CD4-positive, alpha-beta T cell (primary cell): ENCODE measurements at places on chromosomes 11 and 22.

- no peak for DNase-seq
These were observed 49.9 kb downstream of the TSPAN18 start for GRCh38 chr11:44776551-44777208.

GRCh38 chr11:95045812-95046211, 3.4 kb upstream of the KDM4F start:
- no peak for DNase-seq

DNA sequence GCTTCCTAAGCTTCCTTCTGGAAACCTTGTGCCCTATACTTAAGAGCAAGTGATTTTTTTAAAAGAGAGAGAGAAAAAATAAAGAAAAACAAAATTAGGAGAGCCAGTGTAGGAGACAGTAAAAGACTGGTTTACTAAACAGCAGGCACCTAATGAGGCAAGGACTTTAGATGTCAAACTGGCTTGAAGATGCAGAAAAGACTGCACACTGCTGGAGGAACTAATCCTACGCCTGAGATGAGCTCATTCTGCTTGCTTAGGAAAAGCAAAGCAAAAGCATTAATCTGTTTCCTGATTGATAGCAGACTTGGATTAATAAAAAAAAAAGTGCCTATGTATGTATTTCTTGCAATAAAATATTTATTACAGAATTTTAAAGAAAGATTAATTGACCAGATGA, 113.6 kb upstream of the SEZ6L start:
- no peak for DNase-seq

- peak; percentile 50 for DNase-seq
These were observed 7.2 kb upstream of the BID start for GRCh38 chr22:17781319-17782031.

DNA sequence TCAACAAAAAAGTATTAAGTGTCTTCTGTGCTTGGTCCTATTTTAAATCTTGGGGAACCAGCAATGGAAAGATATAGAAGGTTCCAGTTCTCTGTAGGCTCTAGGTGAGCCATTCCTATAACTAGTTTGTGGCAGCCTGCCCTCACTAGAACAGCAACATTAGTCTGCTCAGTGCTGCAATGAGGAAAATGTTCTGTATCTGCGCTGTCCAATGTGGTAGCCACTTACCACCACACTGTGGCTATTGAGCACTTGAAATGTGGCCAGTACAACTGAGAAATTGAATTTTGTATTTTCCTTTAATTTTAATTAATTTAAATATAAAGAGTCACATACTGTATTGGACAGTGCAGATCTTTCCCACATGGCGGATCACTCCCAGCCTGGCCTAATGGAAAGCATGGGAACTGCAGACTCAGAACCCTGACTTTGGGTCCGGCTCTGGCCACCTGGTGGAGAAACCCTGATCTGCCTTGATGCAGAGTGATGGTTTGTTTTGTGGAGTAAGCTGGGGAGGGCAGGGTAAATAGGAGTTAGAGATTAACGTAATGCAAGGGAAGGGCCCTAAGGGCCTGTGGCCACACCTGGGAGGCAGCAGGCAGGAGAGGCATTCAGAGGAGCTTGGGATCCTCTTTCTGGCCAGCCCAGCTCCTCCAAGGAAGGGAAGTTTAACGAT, 101.0 kb downstream of the ME3 start:
- no peak for DNase-seq

- DNase-seq, result no peak
These were observed 90.5 kb upstream of the XKR3 start for GRCh38 chr22:16915701-16916100.

GRCh38 chr11:11380883-11381282, 27.8 kb upstream of the CSNK2A3 start:
- no peak for DNase-seq

DNA sequence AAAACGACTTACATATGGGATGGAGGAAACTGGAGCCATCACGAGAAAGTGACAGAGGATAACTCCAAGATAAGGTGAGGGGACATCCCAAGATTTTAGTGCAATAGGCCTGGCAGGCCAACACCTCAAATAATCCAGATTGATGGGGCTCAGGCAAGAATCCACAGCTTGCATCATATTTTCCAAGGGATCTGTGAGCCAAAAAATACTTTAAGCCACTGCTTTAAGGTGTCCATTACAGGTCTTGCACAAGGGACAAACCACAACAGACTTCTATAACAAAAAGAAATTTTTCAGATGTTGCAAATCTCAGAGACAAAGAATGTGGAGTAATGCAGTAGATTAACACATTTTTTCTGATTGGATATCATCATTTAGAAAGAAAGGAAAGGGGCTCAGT, 45.6 kb downstream of the DENND5A start:
- no peak for DNase-seq

DNA sequence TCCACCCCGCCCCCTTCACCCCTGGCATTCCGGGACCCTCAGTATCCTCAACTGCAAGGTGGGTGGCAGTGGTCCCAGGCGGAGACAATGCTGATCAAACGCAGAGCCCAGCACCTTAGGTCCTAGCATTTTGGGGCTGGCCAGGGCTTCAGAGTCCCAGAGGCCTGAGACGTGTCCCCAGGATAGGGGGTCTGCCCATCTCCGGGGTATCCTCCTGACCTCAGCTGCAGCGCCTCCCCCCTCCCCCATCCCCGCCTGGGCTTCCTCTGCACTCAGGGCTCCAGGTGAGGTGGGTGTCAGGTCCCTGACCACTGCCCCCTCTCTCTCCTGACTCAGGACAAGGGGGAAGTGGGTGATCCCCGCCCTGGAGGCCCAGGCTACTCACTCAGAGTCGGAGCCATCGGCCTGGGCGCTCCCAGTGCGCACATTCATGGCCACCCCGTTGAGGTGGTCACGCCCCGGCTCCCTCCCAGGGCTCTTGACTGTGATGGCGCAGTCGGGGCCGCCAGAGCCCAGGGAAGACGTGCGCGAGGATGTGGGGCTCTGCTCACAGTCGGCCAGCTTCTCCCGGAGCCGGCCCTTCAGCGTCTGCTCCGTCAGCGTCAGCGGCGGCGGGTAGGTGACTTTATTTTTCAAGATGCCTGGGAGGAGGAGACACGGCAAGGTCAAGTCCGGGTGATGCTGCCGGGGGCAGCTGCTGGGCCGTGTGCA, 28.3 kb downstream of the TRMU start:
- DNase-seq, result no peak

DNA sequence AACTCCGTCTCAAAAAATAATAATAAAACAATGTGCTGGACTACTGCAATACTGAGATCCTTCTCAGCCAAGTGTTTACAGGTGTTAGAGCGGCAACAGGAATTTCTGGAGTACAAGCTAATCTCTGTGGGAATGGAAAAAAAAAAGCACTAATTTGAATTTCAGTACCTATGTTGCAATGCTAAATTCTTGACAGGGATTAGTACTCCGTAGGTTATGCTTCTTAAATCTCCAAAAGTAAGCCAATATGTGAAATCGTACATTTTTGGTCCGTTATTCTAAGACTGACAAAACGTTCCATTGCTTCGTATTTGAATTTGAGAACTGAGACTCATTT, 1.1 kb downstream of the ATL3 start:
- no peak for DNase-seq

DNA sequence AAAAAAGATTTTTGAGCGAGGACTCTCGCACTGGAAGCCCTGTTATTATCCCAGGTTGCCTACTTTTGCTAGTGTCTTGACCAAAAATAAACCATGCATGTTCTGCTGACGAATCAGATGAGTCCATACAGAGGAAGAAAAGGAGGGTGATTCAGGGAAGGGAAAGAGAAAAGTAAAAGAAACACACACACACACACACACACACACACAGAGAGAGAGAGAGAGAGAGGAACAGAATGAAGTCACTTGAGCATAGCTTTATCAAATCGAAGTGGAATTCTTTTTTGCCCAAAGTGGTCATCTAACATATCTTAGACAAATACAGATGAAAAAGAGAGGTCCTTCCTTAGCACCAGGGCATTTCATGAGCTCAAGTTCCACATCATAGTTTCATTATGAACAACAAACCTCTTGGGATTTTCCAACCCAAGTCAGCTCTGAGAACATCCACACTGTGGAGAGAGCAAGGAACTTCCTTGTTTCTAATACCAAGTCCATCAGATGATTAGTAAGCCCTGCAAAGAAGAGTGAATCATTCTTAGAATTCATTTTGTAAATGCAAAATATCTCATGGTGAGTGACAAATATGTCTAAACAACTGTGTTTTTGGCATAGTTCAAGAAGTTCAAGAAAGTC, 7.7 kb upstream of the MMP12 start:
- no peak for DNase-seq

- no peak for DNase-seq
These were observed 1.5 kb upstream of the SOX10 start for GRCh38 chr22:37985751-37986281.

GRCh38 chr11:56948991-56949515, 39.7 kb upstream of the OR5AK2 start:
- no peak for DNase-seq

DNA sequence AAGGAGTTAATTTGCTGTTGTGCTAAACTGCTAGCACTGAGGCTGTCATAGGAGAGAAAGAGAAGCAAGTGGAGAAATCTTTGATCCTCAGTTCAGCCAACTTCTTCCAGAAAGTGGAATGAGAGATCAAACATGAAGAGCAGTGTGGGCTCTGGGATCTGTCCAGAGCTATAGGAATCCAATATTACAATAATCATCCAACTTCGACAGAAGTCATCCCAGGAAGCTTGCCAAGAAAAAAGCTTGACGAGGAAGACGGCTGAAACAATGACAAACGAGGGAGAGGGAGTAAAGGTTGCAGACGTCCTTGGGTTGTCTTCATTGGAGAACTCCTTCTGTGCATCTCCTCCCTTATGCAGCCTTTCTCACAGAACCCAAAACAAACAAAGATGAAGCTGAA, 496.2 kb downstream of the INSC start:
- DNase-seq, result no peak

GRCh38 chr22:48366591-48366990, 1461.1 kb downstream of the BRD1 start:
- no peak for DNase-seq

DNA sequence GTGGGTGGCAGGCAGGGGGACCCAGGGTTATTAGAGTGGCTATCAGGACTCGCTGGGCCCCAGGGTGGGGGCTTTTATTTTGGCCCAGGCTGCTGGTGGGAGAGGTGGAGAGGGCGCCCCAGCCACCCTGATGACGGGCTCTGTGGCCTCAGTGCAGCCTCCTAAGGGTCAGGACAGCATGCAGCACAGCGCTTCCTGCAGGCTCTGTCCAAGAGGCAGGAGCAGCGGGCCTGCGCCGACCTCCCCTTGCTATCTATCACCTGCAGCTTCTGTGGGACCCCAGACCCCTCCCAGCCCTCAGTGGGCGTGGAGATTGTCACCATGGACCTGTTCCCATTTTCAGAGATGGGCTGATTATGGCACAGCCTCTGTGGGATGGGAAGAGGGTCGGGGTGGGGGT, 54.3 kb upstream of the PPARA start:
- DNase-seq, result no peak

GRCh38 chr11:13339195-13340153, 61.9 kb downstream of the BMAL1 start:
- DNase-seq, result no peak

DNA sequence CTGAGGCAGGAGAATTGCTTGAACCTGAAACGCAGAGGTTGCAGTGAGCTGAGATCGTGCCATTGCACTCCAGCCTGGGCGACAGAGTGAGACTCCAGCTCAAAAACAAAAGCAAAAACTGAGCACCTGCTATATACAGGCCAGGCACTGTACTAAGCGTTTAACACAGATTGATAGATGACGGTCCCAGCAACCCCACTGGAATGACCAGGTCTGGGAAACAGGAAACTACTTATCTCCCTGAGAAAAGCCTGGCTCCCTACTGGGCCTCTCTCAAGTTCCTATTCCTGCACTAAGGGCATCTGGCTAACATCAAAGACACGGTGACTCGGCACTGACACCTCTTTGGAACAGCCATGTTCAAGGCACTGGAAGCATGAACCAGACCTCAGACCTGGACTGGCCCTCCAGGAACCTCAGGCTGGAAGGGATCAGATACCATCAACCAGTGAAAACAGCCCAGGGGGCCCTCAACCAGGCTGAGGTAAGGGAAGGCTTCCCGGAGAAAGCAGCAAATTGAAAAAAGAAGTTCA, 16.6 kb downstream of the ARAP1 start:
- no peak for DNase-seq

DNA sequence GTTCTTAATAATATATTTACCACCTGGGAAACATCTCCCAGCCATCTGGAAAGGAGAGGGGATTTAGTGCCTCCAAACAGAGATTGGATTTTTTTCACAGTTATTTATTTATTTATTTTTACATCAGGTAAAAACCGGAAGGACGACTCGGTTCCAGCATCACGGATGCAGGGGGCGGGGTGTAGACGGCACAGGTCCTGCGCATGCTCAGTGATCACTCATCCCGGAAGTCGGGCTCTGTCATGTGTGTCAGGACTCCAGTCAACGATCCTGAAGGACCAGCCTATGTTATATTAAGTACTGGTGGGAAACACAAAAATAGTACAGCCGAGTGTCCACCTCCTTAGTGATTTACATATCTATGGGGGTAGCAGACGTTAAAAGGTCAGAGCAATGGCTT, 467.6 kb downstream of the NTM start:
- no peak for DNase-seq

DNA sequence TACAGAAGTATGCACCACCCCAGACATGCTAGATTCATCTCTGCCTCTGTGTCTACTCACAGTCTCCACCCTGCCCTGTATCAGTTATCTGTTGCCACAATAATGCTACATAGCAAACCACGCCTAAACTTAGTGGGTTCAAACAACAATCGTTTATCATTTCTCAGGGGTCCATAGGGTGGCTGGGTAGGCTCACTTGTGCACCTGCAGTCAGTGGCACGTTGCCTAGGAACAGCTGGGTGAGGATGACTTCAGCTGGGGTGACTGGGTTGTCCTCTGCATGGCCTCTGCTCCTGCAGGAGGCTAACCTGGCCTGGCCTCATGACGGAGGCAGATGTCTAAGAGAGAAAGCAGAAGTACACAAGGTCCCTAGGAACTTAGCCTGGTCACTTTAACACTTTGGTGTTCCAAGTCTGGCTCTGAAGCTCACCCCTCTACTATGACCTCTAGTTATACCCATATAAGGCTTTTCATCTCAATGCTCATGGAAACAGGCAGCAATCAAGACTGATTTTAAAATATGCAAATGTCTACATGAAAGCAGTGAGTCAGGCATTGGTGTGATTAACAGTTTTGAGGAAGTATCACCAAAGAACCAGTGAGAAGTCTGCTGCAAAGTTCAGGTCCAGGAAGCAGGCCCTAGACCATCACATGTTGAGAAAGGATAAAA, 10.7 kb downstream of the OLFML1 start:
- no peak for DNase-seq

- DNase-seq, result no peak
These were observed 104.4 kb downstream of the STIM1 start for GRCh38 chr11:3959903-3960265.

GRCh38 chr11:65502555-65503367, 3.9 kb downstream of the MALAT1 start:
- no peak for DNase-seq
